Right lobe of liver (tissue), 6 donors: ENCODE measurements at places on chromosomes 12 and 14.
A peak's percentile ranks its signal among the peaks of the same experiment; 100 is the strongest.

DNA sequence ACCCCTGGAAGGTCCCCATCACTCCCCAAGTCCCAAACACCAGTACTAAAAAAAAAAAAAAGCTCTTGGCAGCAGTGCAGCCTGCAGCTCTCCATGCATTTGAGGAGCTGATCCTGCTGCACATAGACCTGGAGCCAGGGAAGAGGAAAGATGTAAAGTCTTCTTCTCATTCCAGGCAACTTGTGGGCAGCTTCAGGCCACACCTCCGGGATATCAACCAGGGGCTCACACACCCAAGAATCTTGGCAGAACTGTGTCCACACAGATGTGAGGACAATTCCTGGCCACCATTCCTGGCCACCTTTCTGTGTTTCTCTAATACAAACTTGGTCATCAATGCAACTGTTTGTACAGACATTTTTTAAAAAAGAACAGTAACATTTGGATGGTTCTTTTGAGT, 72.7 kb downstream of the TMEM132C start:
- DNase-seq: no peak

DNA sequence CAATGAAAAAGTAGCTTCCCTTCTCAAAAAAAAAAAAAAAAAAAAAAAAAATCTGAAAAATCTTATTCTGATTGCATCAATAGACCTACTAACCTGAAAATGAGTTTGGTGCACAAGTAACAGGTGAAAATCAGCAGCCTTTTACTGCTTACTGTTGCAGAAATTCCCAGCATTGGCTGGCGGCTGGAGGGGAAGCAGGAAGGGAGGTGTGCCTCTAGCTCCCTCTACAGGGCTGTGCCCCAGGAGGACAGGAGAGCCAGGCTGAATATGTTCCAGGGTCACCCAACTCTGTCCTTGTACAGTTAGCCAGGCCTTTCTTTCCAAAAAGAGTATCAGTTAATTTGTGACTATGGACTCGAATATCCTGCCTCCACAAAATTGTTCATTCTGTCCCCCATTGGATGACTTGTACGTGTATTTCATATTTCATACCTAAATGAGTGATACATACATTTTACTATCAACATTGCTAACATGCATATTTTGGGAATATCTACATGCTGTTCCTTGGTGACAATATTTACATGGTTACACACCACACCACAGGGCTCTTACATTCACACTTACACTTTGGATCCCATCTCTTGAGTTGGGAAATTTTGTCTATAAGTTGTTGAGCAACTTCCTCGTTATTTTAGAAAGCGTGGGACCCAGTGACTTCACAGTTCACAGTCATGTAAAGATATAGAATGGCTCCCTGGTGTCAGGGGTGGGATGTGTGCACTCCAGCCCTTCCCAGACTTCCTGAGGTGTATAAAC, 124.8 kb downstream of the SAMD4A start:
- DNase-seq: peak; percentile 81

- no peak for DNase-seq
Measured at GRCh38 chr12:69425417-69425816, 44.8 kb upstream of the FRS2 start.

- no peak for DNase-seq
Measured at GRCh38 chr12:126773012-126773411, 1494.0 kb upstream of the TMEM132C start.

DNA sequence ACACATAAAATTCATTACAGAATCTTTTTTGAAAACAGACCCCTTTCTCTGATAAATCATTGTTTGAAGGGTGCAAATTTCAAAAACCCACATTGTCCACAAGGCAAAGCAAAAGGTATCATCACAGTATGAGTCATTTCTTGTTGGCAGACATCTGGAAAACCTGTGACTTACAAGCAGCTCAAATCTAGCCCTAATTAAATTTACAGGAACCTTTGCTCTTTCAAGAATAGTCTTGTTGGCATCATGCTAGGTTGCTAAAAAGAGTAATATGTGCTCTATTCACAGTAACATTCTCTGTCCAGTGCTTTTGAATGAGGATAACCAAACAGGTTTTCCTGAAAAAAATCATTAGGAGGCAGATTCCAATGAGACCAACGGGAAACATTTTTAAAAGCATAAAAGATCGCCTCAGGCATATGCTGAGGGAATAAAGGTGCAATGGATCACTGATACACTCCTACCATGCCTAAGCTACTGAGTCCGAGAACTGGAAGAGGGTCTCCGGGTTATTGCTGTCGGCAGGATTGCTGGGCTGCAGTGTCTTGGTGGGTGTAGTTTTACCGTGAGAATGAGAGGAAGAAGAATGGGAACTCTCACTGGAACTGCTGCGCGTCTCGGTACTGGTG, 55.5 kb upstream of the TTC7B start:
- DNase-seq: no peak
